WERI-Rb-1 (cell line): ENCODE measurements at places on chromosomes 1 and 21.

GRCh38 chr1:50977575-50978143, 7.6 kb downstream of the CDKN2C start:
- peak; percentile 87 for DNase-seq

DNA sequence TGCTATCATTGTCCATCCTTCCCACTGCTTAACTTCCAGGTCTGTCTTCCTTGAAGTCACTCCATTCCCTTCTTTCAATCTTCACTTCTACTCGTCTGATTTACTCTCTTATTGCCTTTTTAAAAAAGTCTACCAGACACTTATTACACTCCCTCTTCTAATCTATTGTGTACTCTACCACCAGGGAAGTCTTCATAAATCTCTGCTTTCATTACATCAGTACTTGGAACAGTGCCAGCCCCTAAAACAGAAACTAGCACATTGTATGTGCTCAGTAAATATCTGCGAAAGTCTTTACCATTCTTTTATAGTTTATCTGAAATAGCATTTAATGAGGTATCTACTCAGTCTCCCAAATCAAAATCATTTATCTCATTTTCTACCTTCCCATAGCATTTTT, 236.4 kb downstream of the USH2A start:
- no peak for DNase-seq

- no peak for DNase-seq
Observed at GRCh38 chr1:92536211-92536979, 49.7 kb upstream of the GFI1 start.

DNA sequence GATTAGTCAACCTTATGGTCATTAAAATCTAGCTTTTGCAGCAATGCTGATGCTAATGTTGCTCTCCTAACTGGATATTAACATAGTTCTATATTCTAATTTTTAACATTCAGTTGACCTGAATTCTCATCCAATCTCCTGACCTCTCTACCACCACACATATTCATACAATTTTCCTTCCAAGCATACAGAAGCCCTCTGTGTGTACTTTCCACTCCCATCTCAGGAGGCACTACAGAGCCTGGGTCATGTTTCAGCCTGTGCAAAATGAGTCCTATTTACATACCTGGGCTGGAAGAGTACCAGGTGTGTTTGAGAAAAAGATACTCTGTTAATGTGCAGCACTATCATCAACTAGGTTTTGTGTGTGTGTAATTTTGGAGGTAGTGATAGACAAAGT, 486.3 kb downstream of the NEGR1 start:
- DNase-seq: no peak

DNA sequence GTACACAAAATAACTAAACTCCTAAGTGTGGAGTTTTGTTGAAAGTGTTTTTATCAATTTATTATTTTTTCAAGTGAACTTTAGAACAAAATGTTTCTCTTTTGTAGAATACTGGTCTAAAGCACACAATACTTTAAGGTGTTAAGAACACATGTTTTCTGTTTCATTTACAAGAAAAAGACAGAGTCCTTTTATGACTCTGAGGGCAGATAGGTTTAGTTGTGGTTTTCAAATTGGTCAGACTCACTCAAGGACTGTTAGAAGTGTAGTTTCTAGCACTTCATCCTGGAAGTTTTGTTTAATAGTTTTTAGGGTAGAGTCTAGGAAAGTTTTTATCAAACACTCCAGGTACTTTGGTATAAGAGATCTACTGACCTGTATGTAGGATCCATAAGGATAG, 376.5 kb downstream of the LRRIQ3 start:
- no peak for DNase-seq

DNA sequence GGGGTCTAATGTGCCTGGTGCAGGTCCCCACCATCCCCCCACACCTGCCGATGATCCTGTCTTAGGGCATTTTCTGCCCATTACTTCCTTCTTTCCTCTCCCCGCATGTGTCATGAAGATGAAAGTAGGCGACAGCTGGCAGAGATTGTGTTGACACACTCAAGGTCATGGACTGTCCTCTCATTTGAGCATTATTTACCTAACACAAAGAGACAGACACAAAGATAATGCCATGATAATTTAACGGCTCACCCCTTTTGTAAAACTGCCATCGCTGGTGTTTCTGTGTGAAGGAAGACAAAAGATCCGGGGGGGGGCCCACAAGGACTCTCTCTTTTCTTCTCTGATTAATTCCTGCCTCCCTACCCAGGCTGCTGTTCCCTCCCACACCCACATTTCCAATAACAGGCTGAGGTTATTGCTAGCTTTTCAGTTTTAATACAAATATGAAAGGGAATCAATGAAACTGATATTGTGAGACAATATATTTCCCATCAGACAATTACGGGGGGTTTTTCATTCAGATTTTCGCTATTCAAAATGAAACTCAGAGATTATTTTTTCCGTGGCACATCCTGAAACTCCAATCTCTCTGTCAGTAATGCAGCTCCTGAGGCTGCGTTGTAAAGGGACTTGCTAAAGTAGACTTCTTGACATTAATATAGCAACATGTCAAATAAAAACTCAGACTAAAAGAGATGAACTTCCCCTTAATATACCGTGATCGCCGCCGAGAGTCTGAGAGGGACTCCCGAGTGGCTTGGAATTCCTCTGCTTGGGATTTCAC, 561.1 kb downstream of the NPHP4 start:
- peak; percentile 52 for DNase-seq

DNA sequence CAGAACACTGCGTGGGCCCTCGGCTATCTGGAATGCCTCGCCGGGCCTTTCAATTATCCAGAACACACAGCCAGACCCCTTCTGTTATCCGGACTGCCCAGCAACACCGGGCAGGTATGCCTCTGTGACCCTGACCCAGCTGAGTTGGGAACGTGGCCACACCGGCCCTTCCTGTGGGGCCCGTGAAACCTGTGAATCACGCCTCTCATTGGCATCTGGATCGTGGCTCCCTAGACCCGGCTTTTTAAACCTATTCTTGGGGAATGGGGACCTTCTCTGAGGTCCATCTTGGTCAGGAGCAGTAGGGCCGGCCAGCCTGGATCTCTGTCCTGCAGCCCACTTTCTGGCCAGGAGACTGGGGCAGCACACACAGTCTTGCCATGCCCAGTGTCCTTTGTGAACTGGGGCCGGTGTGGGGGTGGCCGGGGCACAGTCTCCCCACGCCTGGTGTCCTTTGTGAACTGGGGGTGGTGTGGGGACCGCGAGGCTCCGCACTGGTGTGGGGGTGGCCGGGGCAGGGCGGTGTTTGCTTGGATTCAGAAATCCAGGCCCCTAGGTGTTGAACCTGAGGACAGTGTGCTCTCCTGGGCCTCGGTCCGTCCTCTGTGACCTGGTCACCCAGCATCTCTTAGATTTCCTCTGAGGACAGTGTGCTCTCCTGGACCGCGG, 11.1 kb downstream of the COL18A1 start:
- no peak for DNase-seq

DNA sequence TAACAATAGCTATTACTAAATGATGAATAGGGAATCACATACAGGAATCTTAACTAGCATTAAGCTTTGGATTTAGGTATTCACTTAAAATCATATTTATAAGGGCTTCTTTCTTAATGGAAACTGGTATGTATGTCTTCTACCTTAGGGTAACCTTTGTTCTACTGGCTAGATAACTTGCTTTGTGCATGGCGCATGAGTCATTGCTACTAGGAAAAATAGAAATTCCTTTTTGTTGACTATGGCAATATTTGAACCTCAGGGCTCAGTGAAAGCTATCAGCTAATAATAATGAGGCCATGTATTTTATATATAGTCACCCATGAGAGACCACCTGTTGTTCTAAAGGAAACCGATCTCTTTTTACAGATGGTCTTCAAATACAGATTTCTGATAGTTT, 72.5 kb downstream of the RPS6KC1 start:
- DNase-seq: no peak

DNA sequence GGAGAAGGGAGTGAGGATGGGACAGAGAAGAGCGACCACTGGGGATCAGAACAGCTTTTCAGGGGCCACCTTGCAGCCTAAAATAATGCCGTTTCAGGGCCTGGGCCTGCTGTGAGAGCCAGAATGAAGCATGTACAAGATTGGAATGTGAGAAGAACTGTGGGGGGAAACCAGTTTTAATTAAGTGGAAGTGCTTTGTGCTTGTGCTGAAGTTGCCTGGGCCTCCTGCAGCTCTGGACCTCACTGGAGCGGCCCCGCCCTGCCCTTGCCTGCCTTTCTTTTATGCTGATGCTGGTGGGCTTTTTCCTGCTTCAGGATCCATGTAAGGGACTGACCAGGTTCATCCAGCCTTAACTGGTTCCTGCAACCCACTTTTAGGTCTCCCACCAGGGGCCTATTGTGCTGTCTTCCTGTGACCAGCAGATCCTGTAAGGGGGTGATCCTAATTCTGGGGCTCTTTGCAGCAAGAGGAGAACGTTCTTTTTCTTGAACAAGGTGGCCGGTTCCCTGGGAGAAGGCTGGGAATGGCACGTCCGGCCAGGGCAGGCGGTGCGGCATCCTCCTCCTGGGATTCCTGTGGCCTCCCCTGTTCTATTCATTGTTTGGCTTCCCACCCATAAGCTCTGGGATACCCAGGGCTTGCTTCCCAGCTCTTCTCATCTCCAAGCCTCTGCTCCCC, 3.2 kb downstream of the C1orf226 start:
- DNase-seq: no peak

DNA sequence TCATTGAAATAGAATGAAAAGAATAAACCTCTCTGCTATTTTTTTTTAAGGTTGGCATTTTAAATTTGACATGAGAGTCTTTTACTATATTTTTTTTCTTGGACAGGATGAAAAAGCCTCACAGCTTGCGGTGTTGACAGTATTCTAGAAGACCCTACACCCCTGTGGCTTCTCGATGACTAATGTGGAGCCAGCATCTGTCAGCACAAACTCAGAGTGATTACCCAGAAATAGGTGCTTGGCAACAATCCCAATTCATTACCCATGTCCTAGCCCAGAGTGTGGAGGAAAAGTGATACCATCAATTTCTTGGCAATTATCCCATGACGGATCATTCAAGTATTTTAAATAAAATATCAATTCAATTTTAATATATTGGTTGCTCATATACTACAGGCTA, 186.8 kb upstream of the MAP1LC3C start:
- DNase-seq: no peak

DNA sequence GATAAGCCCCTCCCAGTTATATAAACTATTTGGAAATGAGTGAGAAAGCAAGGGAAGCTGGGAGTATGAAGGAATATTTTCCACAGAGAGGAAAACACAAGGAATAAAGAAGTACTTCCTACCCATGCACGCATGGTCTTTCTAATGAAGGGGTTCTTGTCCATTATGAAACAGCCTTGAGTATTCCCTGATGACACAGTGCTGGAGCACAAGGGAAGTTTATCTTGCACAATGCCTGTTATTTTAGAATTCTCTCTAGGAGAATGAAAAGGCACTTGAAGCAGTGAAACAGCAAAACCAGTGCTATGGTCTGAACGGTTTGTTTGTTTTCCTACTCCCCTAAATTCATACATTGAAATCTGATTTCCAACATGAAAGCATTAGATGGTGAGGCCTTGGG, 38.6 kb upstream of the ADAMTS1 start:
- DNase-seq: no peak

- peak; percentile 77 for DNase-seq
Observed at GRCh38 chr1:7070389-7071029, 285.3 kb downstream of the CAMTA1 start.
